ENCODE measurements at places on chromosomes 2 and 18.

DNA sequence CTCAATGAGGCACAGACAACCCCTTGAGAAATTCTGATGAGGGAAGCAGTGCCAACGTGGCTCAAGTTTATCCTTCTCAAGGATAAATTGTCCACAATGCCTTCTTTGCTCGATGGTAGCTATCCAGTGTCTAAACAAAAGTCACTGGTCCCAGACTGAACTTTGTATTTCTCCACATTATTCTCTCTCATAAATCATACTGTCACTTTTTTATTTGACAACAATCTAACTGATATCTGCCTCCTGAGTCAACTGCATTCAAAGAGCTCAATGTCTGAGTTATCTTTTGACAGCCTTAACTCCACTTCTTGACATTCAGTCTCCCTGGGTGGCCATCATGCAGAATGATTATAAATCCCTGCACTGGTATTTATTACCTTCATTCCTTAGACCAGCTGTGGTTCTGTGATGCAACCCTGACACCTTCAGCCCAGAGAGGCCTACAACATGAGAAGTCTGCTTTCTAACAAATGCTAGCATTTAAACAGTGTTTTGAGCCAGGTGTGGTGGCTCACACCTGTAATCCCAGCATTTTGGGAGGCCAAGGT is 38.2 kb downstream of the IMMT start:
- DNase-seq = no peak

GRCh38 chr2:69201259-69201658 is 185.8 kb downstream of the GFPT1 start:
- no peak for DNase-seq

DNA sequence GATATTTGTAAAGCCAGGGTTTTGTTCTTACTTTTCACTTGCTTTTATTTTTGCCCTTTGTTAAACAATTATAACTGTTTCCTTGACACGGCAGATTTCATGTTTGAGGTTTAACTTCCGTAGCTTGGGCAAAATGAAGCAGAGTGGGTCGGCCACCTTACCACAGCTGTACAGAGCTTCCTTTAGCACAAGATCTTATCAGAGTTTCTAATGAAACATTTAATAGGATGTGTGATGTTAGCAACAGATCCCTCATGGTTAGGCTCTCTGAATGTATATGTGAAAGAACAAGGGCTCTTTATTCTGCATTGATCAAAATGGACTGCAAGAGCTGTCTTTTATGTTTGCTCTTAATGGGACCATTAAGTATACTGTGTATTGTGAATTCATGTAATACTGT is 22.3 kb downstream of the RNF125 start:
- DNase-seq = no peak

DNA sequence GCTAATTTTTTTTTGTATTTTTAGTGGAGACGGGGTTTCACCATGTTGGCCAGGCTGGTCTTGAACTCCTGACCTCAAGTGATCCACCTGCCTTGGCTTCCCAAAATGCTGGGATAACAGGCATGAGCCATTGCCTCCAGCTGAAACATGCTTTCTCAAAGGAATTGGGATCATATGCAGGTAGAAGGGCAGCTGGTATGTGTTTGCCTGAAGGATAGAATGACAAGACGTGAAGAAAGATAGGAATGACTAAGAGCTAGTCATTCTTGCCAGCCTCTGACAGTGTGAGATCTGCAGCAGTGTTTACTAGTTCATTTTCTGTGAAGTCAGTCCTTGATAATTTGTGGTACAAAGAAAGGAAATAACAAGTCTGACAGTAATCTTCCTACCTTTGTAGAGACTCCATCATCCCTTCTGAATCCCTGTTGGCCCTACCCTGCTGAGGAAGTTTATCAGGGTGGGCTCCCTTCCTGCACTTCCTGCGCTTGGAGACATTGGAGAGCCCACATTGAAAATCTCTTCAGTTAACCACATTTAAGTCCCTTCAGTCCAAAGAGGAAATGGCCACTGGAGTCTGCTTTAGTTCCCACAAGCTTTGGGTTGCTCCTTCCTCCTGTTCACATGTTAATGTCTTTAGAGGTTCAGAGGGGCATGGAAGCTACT is 14.7 kb downstream of the CFLAR start:
- no peak for DNase-seq

DNA sequence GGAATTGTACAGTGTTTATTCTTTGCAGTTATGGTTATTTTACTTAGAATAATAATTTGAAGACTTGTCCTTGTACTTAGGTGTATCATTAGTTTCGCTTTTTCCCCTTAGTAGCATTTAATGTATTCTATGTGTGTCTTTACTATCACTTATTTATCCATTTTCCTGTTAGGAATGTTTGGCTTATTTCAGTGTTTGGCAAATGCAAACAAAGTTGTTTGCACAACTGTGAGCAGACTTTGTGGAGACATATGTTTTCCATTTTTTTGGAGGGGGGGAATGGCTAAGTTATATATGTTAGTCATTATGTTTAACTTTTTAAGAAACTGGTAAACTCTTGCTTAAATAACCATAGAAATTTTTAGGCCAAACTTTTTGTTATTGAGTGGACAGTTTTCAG is 447.7 kb downstream of the SOX11 start:
- DNase-seq = no peak

- no peak for DNase-seq
Measured at GRCh38 chr2:208025814-208026184, 472 bp upstream of the PLEKHM3 start.

DNA sequence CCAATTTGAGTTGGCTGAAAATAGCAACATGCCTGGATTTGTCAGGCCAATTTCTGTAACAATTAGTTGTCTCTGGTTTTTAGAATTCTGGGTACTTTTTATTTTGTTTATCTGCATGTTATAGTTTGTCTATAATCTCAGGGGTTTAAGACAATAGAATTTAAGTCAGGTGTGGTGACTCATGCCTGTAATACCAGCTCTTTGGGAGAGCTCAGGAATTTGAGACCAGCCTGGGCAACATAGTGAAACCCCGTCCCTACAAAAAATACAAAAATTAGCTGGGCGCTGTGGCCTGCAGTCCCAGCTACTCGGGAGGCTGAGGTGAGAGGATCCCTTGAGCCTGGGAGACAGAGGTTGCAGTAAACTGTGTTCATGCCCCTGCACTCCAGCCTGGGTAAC is 114.4 kb upstream of the GLS start:
- DNase-seq = no peak

DNA sequence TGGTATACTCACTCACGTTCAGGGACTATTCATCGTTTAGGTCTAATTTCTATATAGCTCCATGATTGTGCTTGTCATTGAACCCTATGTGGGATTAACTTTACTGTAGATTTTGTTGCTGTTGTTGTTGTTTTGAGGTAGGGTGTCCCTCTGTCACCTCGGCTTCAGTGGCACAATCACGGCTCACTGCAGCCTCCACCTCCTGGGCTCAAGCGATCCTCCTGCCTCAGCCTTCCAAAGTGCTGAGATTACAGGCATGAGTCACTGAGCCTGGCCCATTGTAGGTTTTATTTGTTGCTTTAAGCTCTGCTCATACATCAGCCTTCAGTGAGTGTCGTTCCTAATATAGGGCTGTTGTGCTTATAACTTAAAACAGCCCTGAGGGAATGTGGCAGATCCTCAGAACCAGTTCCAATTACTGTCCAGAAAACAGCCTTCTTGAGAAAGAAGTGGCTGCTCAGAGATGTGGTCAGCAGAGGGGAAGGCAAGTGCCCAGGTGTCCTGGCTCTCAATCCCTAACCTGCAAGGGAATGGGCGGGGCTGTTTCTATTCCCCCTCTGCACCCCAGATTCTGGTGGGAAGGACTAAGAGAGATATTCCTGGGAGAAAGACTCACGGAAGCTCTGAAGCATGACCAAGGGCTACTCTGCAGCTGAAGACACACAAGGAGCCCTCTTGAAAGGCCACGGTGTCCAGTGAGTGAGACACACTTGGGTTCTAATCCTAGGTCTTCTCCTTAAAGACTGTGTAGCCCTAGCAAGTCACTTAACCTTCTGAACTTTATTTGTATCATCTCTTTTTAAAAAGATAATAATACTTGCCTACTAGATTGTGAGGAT is 79.6 kb upstream of the LCLAT1 start:
- no peak for DNase-seq

- no peak for DNase-seq
Measured at GRCh38 chr18:40249390-40250080, 1705.5 kb upstream of the PIK3C3 start.

DNA sequence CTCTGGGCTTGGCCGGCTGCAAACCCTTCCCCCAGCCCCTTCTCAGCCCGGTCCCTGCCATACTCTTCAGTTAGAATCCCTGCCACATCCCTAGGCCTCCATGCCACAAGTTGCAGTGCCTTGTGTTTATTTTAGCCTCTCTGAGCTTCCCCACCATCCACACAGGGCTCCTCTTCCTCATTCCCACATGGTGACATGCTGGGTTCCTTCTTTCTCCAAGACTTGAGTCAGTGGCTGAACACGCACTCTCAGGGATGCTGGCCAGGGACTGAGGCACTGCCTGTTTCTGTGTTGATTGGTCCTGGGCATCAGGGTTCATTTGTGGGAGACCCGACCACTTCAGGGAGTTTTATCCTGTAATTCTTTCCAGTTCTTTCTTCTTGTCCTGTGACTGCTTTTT is 56.3 kb downstream of the KCNS3 start:
- DNase-seq = no peak

GRCh38 chr18:13892098-13892497 is 23.2 kb downstream of the MC2R start:
- no peak for DNase-seq

DNA sequence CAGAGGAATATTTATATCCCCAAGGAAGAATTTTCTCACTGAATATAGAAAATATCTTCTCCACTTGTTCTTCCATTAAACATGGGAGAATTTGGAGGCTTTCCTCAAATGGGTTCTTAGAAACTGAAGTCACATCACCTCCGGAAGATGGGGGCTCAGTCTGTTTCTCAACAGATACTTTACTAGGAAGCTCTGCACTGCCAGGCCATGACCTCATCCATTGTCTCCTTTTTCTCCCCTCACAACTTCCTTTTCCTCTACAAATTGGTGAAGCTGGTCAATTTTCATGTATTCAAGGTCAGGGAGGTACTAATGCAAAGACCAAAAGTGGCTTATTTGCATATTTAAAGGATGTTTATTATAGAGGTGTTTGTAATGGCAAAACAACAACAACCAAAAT is 173.1 kb downstream of the RNF152 start:
- DNase-seq = no peak

DNA sequence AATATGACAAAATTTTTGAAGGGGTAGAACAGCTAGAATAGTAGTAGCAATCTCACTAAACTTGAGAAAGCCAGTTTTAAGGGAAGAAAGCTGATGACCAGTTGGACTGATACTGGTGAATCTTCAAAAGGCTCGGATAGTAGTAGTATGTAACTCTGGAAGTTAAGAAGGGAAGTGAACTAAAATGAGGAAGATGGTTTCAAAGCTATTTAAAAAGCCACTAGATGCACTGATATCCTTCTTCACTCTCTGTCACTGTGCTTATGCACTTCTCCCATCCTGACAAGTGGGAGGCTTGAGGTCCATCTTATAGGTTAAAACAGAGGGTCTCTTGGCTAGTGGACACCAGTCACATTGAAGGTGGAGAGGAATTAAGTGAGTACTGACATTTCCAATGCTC is 141.1 kb downstream of the NCOA1 start:
- DNase-seq = no peak

DNA sequence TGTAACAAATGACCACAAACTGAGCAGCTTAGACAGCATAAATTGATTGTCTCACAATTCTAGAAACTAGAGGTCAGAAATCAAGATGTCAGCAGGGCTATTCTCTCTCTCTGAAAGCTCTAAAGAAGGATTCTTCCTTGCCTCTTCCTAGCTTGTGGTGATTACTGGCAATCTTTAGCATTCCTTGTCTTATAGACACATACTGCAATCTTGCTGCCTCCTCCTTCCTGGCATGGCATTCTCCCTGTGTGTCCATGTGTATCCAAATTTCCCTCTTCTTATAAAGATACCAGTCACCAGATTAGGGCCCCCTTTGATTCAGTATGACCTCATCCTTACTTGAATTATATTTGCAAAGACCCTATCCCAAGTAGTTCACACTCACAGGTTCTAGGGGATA is 2.3 kb downstream of the ASB3 start:
- DNase-seq = no peak

DNA sequence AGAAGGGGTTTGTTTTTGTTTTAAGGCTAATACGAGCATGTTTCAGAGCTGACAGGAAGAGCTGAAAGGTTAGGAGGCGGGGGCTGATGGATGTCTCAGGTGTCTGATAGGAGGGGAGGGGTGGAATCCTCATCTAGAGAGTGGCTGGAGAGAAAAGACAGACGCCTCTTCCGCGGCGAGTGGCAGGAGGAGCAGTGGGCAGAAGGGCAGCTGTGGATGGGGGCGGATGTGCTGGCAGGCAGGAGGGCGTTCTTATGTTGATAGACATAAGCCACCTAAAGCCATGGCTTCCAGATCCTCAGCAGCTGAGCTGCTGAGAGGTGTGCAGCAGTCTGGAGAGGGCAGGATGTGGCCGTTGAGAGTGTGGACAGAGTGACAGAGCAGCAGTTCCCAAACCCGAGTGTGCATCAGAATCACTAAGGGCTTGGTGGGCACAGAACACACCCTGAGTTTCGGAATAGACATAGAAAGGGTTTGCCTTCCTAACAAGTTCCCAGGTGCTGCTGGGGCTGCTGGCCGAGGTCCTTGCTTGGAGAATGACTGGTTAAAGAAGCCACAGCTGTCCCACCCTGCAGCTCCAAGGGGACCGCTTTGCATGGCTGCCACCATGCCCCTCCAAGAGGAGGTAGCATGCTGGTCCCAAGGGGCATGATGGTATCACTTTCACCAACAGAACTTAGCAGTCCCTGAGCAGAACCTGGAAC is 3.0 kb upstream of the ITM2C start:
- DNase-seq = no peak

GRCh38 chr2:112821142-112821541 is 15.4 kb downstream of the IL1B start:
- DNase-seq = no peak

DNA sequence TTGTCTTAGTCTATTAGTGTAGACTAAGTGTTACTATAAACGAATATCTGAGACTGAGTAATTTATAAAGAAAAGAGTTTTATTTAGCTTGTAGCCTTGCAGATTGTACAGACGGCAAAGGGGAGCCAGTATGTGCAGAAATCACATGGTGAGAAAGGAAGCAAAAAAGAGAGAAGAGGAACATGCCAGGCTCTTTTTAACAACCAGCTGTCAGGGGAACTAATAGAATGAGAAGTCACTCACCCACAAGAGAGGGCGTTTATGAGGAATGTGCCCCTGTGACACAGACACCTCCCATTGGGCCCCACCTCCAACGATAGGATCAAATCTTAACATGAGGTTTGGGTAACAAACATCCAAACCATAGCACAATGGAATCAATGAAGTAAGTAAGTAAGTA is 20.6 kb upstream of the ZNF804A start:
- DNase-seq = no peak
